Left kidney (tissue), 8 donors: ENCODE measurements at places on chromosomes 5 and 9.

DNA sequence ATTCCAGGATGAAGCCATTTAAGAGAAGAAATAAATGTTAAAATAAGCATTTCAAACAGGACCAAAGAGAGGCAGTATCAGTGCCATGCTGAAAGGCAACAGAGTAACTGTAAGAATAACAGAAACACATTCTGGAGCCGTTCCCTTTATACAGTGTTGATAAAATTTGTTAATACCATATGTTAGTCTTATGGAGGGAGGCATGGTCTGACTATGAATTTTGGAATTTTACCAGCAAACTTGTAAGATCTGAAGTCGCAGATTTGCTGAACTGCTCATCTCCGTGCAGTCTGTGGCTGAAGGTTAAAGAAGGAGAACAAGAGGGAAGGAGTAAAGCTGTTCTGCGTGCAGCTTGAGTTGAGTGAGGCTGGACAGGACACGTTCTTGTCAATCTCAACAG, 508.4 kb downstream of the NFIB start:
- DNase-seq: no peak

- DNase-seq: no peak
Measured at GRCh38 chr5:8770431-8770830, 775.4 kb downstream of the SEMA5A start.

DNA sequence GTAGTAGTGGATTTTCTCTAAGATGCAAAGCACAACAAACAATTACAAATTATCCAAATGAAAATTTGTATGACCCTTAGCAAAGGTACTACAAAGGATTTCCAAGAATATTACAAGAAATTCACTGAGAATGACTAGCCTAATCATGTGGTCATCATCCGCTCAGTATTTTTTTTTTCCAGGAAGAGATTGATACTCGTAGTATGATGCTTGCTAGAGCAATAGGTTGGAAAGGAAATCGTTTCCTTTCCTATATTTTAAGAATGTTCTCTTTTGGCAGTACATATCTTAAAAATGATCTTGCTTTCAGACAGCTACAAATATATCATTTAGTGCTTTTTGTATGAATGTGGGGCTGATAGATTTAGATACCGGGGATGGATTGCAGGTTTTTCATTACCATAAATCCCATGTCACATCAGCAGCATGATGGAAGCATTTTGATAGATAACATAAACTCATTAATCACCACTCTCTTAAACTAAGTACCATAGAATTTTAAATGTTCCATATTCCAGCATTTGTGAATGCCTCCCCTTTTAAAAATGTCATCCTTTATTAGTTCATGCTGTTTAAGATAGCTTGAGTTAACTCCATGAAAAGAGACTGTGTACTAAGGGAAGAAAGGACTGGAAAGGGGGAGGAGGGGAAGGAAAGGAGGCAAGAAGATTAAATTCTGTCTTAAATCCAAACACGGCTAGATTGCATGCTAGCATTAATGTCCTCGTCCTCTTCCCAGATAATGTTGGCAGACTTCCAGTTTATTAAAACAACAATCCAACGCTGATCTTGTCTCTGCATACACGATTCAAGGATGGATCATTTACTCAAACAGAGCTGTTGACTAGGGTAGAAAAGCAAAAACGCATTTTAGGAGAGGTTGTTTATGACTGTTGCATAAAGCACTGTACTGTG, 311.7 kb upstream of the ZNF608 start:
- DNase-seq: no peak

- no peak for DNase-seq
Measured at GRCh38 chr5:37197340-37198050, 51.7 kb downstream of the CPLANE1 start.

DNA sequence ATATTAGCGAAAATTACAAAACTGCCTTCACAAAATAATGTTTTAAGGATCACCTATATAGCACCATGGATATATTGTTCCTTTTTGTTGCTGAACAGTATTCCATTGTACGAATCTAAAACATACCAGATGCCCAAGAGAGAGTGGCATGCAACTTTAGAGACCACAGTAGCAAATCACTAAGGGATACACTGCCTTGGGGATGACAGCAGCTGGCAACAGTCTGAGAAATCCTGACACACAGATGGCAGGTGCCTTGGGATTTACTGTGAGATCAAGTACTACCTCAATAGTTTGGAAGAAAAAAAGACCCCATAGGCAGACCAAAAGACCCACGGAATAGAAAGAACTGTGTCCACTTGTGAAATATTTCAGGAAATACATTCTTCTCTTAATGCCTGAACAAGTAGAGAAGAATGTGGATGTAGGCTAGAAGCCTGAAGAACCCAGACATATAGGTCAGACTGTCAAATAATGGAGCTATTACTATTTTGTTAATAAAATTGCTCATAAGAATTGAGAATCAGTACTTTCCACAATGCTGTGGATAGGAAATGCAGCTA, 53.4 kb downstream of the PLPP1 start:
- no peak for DNase-seq

GRCh38 chr5:164175083-164175482, 669.7 kb downstream of the MAT2B start:
- no peak for DNase-seq

GRCh38 chr5:78587081-78587774, 61.3 kb downstream of the LHFPL2 start:
- DNase-seq: no peak

DNA sequence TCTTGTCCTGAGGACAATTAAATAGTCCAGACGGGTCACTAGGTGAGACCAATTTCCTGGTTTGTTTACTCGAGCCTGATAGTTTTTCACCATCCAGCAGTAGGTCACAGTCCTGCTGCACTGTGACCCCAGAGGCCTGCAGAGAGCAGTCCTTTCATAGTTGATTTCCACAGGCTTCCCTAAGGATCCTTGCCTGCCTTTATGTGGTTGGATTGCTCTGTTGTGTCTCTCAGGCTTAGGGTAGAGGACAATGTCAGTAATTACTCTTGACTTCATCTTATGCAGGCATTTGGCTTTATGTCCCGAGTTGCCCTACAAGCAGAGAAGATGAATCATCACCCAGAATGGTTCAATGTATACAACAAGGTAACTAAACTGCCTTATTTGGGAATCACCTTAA, 9.0 kb upstream of the CATSPER3 start:
- no peak for DNase-seq
